ENCODE measurements at places on chromosomes 4 and X.

- no peak for DNase-seq
Observed at GRCh38 chr4:515251-515650, 16.2 kb downstream of the PIGG start.

GRCh38 chrX:15242899-15243555, 26.9 kb downstream of the ASB9 start:
- peak; percentile 27 for DNase-seq

DNA sequence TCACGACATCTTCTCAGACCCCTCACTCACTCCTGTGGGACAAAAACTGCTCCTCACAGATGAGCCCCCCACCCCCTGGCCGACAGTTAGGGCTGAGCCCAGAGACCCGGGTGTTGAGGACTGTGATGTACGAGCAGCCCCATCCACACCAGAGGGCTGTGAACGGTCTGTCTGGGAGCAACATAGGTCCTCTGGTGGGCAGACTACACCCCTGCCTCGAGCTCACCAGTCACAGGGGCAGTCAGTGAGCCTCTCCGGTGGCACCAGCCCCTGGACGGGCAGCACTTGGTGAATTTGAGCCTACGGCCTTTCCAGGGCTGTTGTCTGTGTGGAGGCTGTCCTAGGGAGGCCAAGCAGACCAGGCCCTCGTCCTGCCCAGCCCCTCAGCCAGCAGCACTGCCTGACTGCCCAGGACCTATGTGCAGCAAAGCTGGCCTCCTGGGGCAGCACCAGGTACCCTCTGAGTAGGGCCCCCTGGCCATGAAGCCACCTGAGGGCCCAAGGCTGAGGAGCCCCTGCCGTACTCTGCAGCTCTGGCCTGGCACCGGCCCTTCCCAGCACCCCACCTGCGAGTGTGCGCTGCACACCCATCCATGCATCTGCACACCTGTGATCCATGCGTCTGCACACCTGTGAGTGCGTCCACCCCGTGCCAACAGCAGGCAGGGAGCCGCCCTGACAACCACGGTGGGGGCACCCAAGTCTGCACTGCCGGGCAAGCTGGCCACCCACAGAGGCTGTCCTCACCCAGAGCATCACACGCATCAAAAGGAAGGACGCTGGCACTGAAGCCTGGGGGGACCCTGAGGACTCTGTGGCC, 111.6 kb upstream of the NKX1-1 start:
- no peak for DNase-seq

GRCh38 chrX:51608766-51609165, 9.9 kb downstream of the CENPVL3 start:
- DNase-seq: no peak

GRCh38 chrX:10048076-10048475, 80.9 kb downstream of the CLDN34 start:
- DNase-seq: no peak

GRCh38 chr4:13542577-13543031, 1.7 kb downstream of the NKX3-2 start:
- DNase-seq: no peak

DNA sequence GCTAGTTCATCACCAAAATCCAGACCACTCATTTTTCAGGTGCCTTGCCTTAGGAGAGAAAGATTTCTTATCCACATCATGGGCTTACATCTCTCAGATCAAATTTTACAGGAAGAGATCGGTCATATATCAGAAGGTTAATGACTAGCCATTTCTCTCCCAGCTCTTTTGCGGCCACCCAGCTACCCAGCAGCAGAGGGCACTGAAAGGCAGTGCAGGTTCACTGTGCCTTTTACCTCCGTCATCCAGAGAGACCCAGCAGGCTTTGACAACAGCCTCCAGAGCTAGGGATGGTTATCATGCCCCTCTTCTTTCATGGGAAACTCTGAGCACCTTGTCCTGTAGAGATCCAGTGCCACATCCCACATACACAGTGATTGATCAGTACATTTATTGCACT, 384.8 kb downstream of the AFF2 start:
- DNase-seq: no peak

DNA sequence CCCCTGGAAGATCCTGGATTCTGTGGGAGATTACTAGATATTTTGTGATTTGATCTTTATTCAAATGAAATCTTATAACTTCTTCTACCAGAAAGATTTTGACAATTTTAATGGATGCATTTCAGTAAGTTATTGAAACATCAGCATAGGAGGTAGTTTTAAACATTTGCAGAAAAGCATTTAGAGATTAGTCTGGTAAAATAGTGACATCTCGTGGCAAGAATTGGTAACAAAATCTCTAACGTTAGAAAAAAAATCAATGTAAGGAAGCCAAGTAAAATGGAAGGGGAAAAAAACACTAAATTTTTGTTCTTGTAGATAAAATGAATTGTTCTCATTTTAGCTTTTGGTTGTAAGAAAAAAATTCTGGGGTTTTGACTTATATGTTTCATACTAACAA, 73.3 kb downstream of the TASL start:
- DNase-seq: peak; percentile 5

Data from amniotic stem cell (primary cell).